ENCODE measurements at places on chromosomes 11 and 22.

GRCh38 chr22:48576333-48577013 lies 1251.2 kb downstream of the BRD1 start:
- no peak for DNase-seq

DNA sequence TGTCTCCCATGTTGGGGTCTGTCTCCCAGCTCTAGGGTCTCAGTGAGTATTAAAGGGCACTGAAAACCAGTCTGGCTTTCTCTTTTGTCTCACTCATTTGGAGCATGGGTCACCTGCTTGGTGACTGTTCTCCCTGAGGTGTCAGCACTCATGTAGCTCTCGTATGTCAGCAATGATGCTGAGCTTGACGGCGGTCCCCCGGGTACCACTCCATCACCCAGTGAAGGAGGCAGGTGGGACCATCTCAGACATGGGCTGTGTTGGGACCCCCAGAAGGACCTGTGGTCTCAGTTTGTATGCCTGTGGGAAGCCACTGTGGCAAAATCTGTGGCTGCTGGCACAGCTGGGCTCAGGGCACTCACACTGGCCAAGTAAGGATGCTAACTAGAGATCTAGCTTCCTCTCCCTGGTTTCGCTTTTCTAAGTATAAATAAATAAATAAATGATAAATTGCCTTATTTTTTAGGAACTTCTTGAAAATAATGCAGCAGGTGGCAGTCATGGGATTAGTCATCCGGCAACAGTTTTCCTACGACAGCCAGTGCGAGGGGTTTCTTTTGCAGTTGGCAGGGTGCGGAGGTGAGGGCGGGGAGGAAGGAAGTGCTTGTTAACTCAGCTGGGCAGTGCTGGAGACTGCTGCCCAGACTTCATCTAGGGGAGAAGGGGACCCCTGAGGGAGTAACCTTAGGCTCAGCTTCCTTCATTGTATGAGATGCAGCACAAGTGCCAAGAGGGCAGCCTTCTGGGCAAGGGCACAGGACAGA lies 48.8 kb downstream of the OSBP2 start:
- DNase-seq: no peak

GRCh38 chr11:76284161-76284560 lies 77.9 kb upstream of the WNT11 start:
- no peak for DNase-seq

GRCh38 chr11:36744375-36745168 lies 146.5 kb upstream of the RAG2 start:
- peak; percentile 39 for DNase-seq

GRCh38 chr11:120334894-120335462 lies 1.2 kb upstream of the ARHGEF12 start:
- DNase-seq: peak; percentile 34

GRCh38 chr11:13415201-13415600 lies 47.8 kb downstream of the BTBD10 start:
- no peak for DNase-seq

- no peak for DNase-seq
Observed at GRCh38 chr11:46697303-46697702, 3.1 kb downstream of the ARHGAP1 start.

GRCh38 chr11:19691815-19692500 lies 20.7 kb upstream of the NAV2 start:
- DNase-seq: no peak

DNA sequence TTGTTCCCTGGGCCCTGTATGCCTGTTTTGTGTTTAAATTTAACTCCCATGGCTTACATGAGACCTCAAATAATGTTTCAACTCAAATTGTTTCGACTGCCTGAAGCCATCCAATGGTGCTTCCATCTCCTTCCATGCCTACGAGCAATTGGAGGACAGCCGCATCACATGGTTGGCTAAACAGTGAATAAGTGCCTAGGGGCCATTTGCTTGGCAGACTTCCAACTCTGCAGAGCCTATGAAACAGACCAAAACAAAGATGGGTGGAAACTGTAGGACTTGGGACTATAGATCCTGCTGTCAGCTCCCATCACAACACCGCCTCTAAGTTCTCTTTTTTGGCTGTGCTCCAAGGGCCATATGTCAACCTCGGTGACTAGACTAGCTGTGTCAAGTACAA lies 84.1 kb downstream of the PARVA start:
- no peak for DNase-seq

DNA sequence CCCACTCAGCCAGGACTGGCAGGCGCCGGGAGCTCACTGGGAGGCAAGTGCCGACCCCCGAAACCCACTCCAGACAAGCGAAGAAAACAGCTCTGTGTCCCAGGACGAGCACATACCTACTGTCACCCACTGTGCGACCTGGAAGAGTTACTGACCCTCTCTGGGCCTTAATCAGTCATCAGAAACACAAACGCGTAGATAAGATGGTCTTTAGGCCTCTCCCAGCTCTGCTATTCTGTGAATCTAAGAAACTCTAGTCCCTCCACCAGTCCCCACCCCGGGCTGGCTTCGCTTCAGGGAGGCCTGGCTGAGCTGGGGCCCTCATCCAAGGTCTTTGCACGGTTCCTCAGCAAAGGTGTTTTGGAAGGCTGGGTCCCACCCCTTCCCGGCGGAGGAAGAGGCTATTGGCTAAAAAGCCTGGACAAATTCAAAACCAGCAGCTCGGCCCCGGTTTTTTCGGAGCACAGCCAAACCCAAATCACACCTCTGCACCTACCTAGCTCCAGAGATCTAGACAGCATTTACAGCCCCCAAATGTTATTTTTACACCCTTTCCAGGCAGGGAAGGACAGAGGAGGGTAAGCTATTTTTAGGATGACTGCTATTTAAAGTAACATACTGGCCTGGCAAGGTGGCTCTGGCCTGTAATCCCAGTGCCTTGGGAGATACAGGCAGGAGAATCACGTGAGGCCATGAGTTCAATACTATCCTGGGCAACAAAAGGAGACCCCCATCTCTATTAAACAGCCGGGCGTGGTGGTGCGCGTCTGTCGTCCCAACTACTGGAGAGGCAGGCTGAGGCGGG lies 13.2 kb upstream of the HDHD5 start:
- DNase-seq: no peak

DNA sequence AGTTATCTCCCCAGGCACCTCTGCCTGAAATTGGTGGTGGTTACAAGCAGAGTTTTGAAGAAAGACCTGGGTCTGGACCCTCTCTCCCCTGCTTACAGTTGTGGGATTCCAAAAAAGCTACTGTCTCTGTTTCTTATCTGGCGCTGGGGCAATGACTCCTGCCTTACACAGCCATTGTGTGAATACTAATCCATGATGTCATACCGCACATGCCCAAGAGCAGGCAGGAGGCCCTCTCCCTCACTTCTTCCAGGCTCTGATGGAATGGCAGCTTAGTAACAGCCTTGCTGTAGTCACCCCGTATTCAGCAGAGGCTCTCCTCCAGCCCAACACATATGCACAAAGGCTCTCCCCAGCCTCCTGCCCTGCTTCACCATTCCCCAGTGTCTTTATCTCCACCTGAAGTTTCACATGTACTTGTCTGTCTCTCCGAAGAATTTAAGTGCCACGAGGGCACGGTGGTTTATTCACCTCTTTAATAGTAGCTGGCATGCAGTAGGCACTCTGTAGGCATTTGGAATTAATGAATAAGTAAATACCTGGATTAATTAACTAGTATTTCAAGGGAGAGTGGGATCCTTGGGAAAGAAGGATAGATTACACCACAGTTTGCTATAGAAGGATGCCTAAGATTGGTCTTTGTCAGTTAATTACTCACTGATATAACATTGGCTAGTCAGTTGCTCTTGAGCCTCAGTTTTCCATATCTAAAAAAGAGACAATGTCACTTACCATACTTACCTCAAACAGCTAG lies 165.6 kb downstream of the ETS1 start:
- DNase-seq: no peak

DNA sequence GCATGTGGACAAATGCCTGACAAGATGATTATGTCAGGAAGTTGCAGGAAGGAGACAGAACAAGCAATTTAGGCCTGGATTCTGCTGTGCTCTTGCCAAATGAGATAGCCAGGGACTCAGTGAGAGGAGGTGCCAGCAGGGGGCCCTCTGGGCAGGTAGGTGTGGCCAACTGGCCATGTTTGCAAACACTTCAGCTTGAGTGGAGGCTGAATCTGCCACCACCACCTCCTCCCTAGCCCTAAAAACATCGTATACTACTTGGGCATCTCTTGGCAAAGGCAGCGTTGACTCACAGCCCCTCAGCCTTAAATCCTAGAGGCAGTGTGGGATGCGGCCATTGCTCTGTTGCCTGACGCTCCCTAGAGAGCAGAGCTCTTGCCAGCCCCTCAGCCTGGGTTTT lies 95.1 kb upstream of the PLET1 start:
- DNase-seq: no peak

- DNase-seq: no peak
Observed at GRCh38 chr22:27331526-27332281, 469.9 kb downstream of the MN1 start.

GRCh38 chr22:49281467-49282340 lies 546.0 kb downstream of the BRD1 start:
- DNase-seq: no peak

DNA sequence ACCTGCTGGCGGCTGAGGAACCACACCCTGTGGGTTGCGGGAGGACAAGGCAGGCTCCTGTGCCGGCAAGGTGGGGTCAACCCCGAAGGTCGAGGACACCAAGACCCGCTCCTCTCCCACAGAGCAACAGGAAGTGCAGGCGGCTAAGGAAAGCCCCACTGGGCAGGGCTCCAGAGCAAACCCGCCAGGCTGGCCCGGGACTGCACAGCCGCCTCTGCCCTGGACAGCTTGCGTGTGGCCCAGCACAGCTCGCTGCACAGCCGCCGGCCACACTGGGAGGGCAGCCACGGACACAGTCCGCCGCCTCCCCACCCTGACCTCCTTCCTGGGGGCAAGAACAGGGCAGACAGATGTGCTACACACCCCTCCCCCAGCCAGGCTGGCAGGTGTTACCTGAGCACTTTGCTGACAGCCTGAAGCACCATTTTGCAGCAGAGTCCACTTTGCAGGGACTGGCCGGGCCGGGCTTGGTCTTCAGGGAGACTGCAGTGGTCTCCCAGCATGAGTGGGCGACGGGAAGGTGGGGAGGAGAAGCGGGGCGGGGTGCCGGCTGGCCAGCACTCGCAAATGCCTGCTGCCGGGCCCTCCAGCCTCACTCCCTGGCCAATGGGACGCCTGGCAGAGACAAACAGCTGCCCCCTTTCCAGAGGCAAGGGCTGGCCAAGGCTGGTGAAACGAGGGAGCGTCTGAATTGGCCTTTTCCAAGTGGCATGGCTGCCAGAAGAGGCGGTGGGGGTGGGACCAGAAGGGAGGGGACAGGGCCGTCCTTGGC lies at the start of gene MOB2:
TSS of gene MOB2 (minus strand) at position 726 of the 772 bp plus-strand sequence. CDS start at position 503, 223 bp downstream.
- DNase-seq: no peak

DNA sequence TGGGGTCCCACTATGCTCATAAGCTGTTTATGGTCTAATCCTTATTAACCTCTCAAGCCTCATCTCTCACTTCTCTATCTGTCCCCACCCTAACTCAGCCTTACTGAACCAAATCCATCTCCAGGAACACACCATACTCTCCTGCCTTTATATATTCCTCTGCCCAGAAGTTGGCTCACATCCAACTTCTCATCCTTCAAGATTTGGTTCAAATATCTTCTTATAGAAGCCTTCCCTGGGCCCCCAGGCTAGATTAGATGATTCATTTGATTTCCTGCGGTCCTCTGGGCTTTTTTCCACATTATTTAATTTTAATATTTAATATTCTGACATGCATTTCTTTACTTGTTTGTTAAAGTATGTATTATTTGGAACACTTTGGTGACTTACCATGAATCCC lies 23.2 kb downstream of the MEI1 start:
- no peak for DNase-seq

DNA sequence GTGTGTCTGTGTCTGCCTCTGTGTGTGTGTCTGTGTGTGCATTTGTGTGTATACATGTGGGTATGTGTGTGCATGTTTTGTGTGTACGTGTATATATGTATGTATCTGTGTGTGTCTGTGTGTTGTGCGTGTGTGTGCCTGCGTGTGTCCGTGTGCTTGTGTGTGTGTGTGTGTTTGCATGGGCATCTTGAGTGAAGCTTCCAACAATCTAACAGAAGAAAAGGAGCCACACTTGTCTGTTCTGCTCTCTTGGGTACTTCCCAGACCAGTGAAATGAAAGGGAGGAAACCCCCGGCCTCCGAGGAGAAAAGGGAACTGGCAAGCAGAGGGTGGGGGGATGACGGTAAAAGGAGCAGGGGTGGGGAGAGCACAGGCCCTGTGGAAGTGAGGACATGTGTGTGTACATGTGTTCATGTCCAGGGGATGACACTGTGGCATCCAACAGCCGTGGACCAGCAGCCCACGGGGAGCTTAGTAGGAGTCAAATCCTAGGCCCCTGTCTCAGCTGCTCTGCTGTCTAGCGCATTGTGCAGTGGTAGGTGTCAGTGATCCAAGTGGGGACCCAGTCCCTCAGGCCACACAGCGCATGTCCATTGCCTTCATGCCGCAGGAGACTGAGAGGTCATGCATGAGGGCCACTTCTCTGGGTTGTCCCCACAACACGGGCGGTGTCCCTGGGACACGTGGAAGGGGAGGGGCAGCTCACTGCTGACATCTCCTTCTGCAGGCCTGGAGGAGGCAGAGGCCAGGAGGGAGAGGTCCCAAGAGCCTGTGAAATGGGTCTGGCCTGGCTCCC lies 8.1 kb downstream of the CSF2RB start:
- DNase-seq: no peak

DNA sequence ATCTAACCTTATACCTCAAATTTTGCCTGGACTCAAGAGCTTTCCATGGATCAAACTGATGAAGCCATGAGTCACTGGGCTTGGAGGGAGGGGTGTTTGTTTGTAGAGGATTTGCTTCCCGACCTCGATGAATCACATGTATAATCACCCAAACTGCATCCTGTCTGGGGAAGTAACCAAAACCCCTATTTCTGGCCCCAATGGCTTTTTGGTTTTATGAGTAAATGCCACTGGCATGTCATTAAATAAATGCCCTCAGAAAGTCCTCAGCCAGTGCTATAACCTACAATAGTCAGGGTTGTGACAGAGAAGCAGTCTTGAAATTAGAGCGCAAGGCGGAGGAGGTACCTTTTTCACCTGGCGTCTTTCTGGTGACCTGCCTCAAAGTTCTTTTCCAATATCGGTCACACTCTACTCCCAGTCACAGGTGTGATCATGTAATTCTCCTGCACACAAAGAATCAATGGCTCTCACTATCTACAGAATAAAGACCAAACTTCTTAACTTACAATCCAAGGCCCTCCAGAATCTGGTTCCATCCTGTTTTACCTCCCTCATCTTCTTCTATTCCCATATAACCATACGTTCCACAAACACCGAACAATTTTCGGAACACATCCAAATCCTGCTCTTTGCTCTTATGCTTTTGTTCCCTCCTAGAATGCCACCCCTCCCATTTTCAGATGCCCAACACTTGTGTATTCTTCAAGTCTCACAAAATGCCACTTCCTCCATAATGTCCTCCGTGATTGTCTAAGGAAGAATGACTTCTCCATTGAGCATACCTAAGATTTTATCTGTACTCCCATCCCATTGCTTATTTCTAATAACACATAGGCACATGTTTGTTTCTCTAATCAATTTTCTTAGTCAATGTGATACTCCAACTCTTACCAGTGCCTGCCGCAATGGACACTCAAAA lies 81.3 kb upstream of the BLID start:
- DNase-seq: no peak

DNA sequence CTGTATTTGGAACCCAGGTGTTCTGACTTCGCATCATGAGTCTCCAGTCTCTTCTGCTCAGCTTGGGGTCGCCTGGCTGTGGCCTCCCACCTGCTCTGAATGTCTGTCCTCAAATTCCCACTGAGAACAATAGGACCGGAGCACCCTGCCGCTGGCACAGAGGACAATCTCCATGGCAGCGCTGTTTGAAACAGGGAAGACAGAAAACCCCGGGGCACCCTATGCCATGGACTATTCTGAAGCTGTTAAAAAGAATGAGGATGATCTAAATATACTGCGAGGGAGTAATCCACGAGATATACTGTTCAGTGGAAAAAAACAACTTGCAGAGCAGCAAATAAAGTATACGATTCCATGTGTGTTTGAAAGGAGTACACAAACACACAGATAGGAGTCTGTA lies 415.6 kb upstream of the NARS2 start:
- DNase-seq: no peak
